ENCODE measurements at places on chromosomes 4 and X.
A peak's percentile ranks its signal among the peaks of the same experiment; 100 is the strongest.

GRCh38 chr4:88429401-88429800 lies 27.5 kb upstream of the HERC5 start:
- H3K36me3 ChIP-seq = no peaks in the 10 kb centered on the region
- H3K4me1 ChIP-seq = no peaks in the 10 kb centered on the region
- H3K27me3 ChIP-seq = no peaks in the 10 kb centered on the region
- no peak overlapping the region for H3K27ac ChIP-seq
- DNase-seq = no peak

- no peaks in the 10 kb centered on the region for H3K4me1 ChIP-seq
- H3K4me3 ChIP-seq = no peak overlapping the region
- no peak overlapping the region for H3K27ac ChIP-seq
- no peak for DNase-seq
- no peaks in the 10 kb centered on the region for H3K36me3 ChIP-seq
Measured at GRCh38 chr4:147094238-147094637, 148.6 kb upstream of the TTC29 start.

DNA sequence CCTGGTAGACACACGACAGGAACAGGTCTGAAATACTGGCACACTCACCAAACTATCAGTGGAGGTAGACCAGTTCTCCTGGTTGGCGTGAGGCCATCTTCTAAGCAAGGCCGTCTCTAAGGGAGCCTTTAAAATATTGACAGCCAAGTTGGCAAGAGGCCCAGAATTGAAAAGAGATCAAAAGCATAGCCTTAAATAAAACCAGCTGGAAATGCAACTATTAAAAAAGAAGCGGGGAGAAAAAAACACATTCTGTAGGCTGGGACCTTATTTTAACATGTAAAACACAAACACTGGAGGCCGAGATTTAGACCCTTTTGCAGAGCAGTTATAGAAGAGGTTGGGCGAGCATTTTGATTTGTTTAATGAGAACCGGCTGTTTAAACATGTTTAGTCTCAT lies 233.0 kb upstream of the CLNK start:
- no peaks in the 10 kb centered on the region for H3K27me3 ChIP-seq
- no peak overlapping the region for H3K4me3 ChIP-seq
- no peak overlapping the region for H3K27ac ChIP-seq
- no peaks in the 10 kb centered on the region for H3K36me3 ChIP-seq
- no peaks in the 10 kb centered on the region for H3K4me1 ChIP-seq

DNA sequence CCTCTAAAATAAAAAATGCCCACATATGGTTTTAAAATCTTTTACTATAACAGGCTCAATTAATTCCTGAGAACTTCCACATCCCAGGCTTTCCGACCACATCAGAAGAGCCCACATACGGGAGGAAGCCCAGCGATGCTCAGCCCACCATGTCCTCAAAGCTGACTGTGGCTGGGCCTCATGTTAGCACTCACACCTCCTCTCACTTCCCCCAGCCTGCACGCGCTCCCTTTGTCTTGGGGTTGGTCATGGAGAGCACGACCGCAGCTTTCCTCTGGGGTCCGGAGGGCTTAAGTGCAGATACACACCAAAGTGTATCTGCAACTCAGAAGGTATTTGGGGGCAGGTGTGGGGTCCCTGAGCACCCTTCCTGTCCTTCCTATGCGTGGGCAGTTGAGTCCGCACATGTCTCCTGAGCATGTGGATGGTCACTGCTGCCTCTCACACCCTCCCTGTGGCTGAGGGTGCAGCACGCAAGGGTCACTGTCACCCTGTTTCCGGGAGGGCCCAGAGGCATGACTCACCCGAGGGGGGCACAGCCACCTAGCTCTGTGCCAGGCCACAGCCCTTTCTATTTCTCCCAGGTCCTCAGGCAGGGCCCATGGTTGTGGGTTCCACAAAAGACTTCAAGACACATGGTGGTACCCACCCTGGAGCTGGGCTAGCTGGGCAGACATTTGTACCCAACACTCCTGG lies 21.2 kb downstream of the WDR1 start:
- no peaks in the 10 kb centered on the region for H3K36me3 ChIP-seq
- peak overlapping the region; percentile 80 for H3K27ac ChIP-seq
- peaks cover 12% of the 10 kb centered on the region for H3K4me1 ChIP-seq
- DNase-seq = no peak

DNA sequence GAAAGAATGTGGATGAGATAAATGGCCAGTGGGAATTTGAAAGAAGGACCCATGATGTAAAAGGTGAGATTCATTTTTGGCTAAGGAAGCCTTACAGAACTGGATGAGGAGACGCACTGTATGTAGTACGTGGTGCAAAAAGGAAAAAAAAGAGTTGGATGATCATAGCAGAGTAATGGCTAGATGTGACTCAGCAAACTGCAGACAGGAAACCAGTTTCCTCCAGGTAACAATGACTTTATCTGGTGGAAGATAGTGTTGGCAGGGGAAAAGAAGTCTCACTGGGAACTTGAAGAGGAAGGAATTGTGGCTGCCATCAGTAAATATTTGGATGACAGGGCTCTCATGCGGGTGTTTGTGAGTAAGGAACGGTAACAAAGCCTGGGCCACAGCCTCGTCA lies 243.2 kb downstream of the CPE start:
- no peaks in the 10 kb centered on the region for H3K27me3 ChIP-seq
- no peak overlapping the region for H3K27ac ChIP-seq
- no peaks in the 10 kb centered on the region for H3K4me1 ChIP-seq
- DNase-seq = no peak
- no peak overlapping the region for H3K4me3 ChIP-seq
- no peaks in the 10 kb centered on the region for H3K36me3 ChIP-seq

DNA sequence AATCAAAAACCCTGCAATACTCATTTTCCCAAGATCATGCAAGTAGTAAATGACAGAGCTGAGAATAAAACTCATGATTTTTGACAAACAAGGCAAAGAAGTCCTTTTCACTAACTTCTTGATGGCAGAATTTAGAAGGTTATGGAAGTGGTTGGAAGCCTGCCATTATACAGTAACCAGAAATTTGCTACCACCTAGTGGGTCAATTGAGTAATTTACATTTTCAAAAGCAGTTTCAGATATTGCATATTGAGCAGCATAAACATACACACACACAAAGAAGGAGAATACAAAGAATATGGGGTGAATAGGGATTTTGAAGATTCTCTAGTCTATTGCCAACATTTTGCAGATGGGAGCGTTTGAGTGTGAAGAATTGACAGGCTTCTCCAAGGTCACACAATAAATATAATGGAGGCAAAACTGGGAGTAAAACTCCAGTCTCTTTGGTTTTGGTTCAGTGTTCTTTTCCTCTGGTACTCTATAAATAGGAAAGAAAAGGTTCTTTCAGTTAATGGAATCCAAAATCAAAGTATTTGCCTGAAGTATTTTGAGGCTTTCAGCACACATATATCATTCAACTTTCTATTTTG lies 70.2 kb downstream of the GC start:
- H3K4me1 ChIP-seq = no peaks in the 10 kb centered on the region
- no peak overlapping the region for H3K4me3 ChIP-seq
- H3K36me3 ChIP-seq = no peaks in the 10 kb centered on the region
- DNase-seq = no peak
- no peaks in the 10 kb centered on the region for H3K27me3 ChIP-seq

GRCh38 chr4:125776146-125776545 lies 461.4 kb downstream of the FAT4 start:
- no peak overlapping the region for H3K4me3 ChIP-seq
- DNase-seq = no peak
- no peak overlapping the region for H3K27ac ChIP-seq
- no peaks in the 10 kb centered on the region for H3K4me1 ChIP-seq
- no peaks in the 10 kb centered on the region for H3K36me3 ChIP-seq

DNA sequence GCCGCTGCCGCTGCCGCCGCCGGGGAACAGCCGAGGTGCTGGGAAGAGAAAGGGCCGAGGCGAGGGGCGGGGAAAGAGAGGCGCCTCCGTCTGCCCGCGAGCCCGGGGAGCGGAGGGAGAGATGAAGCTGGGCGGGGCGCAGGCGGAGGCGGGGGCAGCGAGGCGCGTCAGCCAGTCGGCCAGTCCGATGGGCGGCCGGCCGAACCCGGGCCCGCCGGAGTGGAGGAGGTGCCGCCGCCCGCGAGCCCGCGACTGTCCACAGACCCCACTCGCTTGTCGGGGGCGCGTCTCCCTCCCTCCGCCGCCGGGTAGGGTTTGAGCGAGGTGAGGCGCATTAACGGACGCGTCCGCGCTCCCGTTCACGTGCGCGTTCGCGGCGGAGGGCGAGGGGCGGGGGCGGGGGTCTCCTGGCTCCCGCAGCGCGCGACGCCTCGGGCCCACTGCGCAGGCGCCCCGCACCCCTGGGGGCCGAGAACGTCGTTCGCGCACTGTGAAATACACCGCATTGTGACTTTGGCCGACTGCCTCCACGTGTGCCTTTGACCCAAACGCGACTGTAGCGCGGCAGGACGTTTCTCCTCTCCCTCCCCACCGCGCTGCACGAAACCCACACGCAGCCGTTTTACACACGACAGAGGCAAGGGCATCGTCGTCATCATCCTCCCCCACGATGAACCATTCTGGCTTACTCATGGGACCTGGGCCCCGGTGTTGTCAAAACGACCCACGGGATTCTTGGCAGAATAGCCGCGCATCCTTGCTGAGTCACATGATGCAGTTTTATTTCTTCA lies at the start of gene NUDT11:
Gene NUDT11, minus strand, starts transcription at position 92 of the 791 bp plus-strand sequence. CDS start 148 bp downstream, outside the sequence.
- H3K4me1 ChIP-seq = no peaks in the 10 kb centered on the region
- DNase-seq = peak; percentile 64
- peak within 1 kb of the TSS; percentile 30 for H3K4me3 ChIP-seq
- no peak within 1 kb of the TSS for H3K27ac ChIP-seq
- no peaks in the 10 kb centered on the region for H3K27me3 ChIP-seq

DNA sequence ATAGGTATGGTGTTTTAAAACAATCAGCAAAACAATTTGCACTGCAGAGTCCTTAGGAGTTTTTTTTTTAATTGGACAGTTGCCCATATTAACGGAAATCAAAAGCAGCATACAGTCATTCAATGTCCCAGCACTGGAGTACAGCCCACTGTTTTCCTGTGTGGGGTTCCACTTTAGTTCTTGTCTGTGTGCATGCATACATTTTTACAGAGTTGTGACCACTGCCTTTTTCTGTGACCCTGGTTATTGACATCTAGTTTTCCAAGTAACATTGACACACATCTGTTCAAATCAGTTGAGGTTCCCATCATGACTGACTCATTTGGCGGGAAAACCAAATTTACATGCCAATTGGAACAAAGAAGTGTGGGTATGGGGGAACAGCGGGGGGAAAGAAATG lies 83.3 kb downstream of the HPRT1 start:
- no peak overlapping the region for H3K27ac ChIP-seq
- peaks cover 2% of the 10 kb centered on the region for H3K27me3 ChIP-seq
- no peaks in the 10 kb centered on the region for H3K36me3 ChIP-seq
- H3K4me1 ChIP-seq = no peaks in the 10 kb centered on the region

- H3K36me3 ChIP-seq = no peaks in the 10 kb centered on the region
- H3K4me1 ChIP-seq = no peaks in the 10 kb centered on the region
- no peak overlapping the region for H3K27ac ChIP-seq
- DNase-seq = no peak
Measured at GRCh38 chrX:16754019-16754418, 32.2 kb upstream of the TXLNG start.

DNA sequence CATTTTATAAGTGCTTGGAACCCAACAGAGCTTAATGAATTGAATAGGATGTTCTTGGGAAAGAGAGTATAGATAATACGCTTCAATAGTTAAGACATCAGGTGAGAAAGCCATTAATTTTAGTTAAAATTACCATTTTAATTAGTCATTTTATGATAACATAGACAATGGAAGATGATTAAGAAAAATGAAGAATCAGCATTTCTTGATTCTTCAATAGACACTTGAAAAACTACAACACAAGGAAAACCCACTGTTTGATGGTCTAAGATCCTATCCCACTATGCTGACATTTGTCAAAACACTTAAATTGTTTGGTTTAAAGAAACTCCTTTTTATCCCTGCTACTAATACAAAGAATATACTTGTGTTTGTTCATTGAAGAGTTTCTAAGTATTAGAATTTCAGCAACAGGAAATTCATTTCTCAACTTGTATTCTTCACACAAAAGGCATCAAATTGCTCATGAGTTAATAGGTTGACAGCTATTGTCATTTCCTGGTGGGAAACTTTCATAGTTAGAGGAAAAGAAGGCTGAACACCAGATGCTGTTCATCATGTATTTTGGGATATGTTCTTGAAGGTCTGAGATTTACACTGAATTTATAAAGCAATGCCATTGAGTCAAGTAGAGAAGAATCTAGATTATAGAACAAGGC lies 9.6 kb upstream of the CXCL2 start:
- no peaks in the 10 kb centered on the region for H3K36me3 ChIP-seq
- no peak overlapping the region for H3K4me3 ChIP-seq
- H3K27me3 ChIP-seq = no peaks in the 10 kb centered on the region

GRCh38 chrX:6732101-6732500 lies 197.2 kb upstream of the VCX3A start:
- H3K27ac ChIP-seq = no peak overlapping the region
- no peaks in the 10 kb centered on the region for H3K27me3 ChIP-seq

DNA sequence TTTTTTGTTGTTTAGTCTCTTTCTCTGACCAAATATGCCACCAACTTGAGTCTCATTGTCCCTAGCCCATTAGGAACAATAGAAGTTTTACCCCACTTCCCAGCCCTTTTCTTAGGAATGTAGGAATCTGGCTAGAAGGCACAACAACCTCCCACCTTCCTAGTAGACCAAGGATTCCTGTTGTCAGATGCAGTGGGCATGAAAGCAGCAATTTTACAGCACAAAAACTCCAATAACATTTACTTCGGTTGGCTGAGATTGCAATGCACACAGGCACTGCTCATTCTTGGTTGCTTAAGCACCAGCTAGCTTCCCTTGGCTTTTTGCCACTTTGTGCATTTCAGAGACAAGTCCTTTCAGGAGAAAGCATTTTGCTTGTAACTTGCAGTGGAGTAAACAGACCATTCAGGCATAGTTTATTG lies 312.8 kb downstream of the TENM3 start:
- H3K36me3 ChIP-seq = no peaks in the 10 kb centered on the region
- DNase-seq = no peak
- no peak overlapping the region for H3K4me3 ChIP-seq
- no peaks in the 10 kb centered on the region for H3K4me1 ChIP-seq
- H3K27ac ChIP-seq = no peak overlapping the region

- H3K36me3 ChIP-seq = no peaks in the 10 kb centered on the region
- no peak overlapping the region for H3K27ac ChIP-seq
- H3K4me1 ChIP-seq = peaks cover 4% of the 10 kb centered on the region
- no peaks in the 10 kb centered on the region for H3K27me3 ChIP-seq
Measured at GRCh38 chr4:47856713-47857112, 18.8 kb upstream of the CORIN start.

DNA sequence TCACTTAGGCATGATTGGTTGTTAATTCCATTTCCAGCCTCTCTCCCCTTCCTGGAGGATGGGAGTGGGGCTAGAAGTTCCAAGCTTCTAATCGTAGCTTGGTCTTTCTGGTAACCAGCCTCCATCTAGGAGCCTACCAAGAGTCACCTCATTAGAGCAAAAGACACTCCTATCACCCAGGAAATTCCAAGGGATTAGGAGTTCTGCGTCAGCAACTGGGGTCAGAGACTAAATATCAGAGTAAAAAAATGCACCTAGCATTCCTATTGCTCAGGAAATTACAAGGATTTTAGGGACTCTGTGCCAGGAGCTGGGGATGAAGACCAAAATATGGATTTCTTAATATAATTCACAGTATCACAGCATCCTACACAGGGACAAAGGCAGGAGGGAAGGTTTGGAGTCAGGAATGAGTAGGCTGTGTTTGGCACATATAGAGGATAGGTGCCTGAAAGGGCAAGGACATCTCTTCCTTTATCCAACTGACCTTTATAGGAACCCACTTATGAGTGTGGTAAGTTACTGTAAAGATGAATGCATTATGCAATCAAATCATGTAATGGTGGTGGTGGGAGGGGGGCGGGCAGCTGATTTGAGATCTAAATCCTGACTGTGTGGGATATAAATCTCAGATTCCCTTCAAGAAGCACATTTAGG lies 30.5 kb upstream of the LIMCH1 start:
- no peak for DNase-seq
- no peaks in the 10 kb centered on the region for H3K4me1 ChIP-seq
- H3K27ac ChIP-seq = no peak overlapping the region
- H3K4me3 ChIP-seq = no peak overlapping the region
- no peaks in the 10 kb centered on the region for H3K27me3 ChIP-seq
- H3K36me3 ChIP-seq = no peaks in the 10 kb centered on the region
